ENCODE measurements at places on chromosomes 3 and 15. TPM values are rescaled to one million over a fixed set of nuclear protein-coding genes. Genes with fewer than 3 reads are reported as not detected.

DNA sequence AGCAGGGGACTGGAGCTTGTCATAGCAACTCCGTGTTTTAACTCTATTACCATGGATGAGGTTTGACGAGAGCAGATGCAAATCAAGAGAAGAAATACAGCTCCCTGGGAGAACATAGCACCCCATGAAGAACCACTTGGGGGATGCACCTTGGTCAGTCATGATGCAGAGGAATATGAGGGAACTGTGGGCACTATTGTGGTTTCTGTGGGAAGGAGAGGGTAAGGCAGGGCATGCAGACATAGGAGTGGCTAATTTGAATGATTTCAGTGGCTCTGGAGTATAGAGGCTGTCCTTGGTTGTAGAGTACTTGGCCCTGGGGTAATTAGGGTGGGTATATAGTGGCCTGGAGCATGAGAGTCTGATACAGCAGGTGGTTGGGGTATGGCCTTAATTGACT lies 131.9 kb downstream of the EDEM1 start:
- H3K36me3 ChIP-seq, result no peaks in the 10 kb centered on the region
- no peak overlapping the region for H3K27ac ChIP-seq
- peaks cover 7% of the 10 kb centered on the region for H3K27me3 ChIP-seq
- no peak for DNase-seq
- H3K4me1 ChIP-seq, result no peaks in the 10 kb centered on the region

DNA sequence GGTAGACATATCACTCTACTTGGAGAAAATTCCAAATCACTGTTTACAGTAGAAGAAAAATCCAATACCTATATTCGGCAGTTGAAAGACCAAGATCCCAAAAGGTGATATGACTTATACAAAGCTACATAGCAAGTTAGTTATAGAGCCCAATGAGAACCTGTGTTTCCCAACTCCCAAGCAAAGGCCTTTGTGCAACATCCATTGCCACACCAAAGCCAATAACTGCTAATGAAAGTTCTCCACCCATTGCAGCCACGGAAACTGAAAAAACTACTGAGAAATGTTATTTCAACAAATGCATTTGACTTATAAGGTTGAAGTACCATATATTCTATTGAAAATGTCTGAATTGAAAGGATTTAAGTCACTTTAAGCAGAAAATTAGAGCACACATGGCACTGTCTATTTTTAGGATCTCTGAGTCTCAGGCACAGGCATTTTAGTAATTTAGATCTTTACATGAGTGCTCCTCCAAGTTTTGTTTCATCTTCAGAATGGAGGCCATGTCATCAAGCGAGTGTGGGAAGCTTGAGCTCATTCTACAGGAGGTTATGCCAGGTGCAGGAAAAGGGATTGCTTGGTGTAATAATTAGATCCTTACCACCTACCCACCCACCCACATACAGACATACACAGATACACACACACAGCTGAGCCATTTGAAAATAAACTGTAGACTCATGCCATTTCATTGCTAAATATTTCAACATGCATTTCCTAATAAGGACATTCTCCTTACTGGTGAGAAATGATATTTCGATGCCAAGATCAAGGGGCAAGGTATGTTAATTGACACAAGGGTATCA lies 19.7 kb upstream of the ANO10 start:
- peaks cover 6% of the 10 kb centered on the region for H3K4me1 ChIP-seq
- no peak for DNase-seq
- no peak overlapping the region for H3K4me3 ChIP-seq
- no peak overlapping the region for H3K27ac ChIP-seq
- H3K36me3 ChIP-seq, result no peaks in the 10 kb centered on the region

- no peak overlapping the region for H3K4me3 ChIP-seq
- no peaks in the 10 kb centered on the region for H3K36me3 ChIP-seq
- no peak for DNase-seq
- H3K27ac ChIP-seq, result no peak overlapping the region
- H3K4me1 ChIP-seq, result peaks cover 25% of the 10 kb centered on the region
These were observed 23.4 kb downstream of the BMF start for GRCh38 chr15:40085266-40085665.

- no peaks in the 10 kb centered on the region for H3K36me3 ChIP-seq
- no peak overlapping the region for H3K27ac ChIP-seq
- DNase-seq, result no peak
- H3K4me3 ChIP-seq, result peak overlapping the region; percentile 72
- H3K27me3 ChIP-seq, result no peaks in the 10 kb centered on the region
- peaks cover 8% of the 10 kb centered on the region for H3K4me1 ChIP-seq
These were observed 4.9 kb upstream of the RPN1 start for GRCh38 chr3:128655531-128655930.

DNA sequence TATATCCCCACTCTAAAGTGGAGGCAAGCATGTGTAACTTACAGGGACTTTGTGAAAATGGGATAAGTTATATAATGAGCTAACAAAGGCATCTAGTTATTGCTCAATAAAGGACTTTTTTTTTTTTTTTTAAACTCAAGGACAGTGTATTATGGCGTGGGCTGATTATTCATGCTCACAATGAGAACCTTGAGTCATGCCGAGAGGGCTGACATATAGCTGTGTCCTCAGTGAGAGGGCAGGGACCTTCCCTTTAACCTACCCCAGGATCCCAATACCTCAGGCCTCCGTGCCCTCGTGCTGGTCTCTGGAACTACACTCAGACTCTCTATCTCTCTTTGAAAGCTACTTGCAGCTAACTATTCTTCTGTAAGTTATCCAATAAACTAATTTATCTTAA lies 319.9 kb upstream of the ICE2 start:
- H3K4me3 ChIP-seq, result no peak overlapping the region
- no peak for DNase-seq
- peaks cover 5% of the 10 kb centered on the region for H3K36me3 ChIP-seq
- peaks cover 31% of the 10 kb centered on the region for H3K4me1 ChIP-seq

- H3K27ac ChIP-seq, result no peak overlapping the region
- no peaks in the 10 kb centered on the region for H3K4me1 ChIP-seq
- no peaks in the 10 kb centered on the region for H3K27me3 ChIP-seq
- DNase-seq, result no peak
These were observed 27.9 kb upstream of the STRIT1 start for GRCh38 chr3:155321418-155321817.

DNA sequence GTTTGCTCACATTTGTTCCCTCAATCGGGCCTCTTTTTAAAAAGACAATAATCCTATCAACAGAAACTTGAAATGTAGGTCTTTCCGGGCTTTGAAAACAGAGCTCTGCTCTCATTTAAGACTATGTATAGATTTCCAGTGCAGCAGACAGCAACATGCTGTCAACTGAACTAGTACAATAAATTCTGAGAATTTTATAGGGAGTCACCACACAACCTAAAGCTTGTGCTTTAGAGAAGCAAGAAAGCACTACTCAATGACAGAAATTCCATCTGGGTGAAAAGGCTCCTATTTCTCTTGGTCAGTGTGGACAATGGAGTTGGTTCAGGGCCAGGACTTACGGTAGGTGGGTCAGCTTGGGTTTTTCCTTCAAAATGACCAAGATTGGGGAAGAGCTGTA lies 583.5 kb downstream of the ROBO1 start:
- H3K4me3 ChIP-seq, result no peak overlapping the region
- no peaks in the 10 kb centered on the region for H3K4me1 ChIP-seq
- no peaks in the 10 kb centered on the region for H3K27me3 ChIP-seq
- H3K27ac ChIP-seq, result no peak overlapping the region
- H3K36me3 ChIP-seq, result no peaks in the 10 kb centered on the region

DNA sequence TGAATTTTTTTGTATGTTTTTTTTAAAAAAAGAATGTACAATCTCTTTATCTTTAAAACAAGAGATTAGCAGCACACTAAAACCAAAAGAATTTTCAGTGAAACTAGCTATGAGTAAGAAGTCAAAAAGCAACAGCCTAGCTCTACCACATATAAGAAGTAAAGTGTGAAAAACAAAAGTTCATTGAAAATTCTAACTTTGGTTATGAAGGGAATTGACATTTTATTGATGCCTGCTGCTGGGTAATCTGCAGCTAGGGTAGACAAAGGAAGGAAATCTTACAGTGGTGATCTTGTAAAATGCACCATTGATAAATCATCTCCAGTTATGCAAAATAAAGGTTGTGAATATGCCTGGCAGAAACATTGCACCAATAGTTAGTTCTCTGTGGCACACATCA lies 37.8 kb upstream of the FOXB1 start:
- no peak overlapping the region for H3K27ac ChIP-seq
- no peak overlapping the region for H3K4me3 ChIP-seq
- H3K36me3 ChIP-seq, result peaks cover 9% of the 10 kb centered on the region

DNA sequence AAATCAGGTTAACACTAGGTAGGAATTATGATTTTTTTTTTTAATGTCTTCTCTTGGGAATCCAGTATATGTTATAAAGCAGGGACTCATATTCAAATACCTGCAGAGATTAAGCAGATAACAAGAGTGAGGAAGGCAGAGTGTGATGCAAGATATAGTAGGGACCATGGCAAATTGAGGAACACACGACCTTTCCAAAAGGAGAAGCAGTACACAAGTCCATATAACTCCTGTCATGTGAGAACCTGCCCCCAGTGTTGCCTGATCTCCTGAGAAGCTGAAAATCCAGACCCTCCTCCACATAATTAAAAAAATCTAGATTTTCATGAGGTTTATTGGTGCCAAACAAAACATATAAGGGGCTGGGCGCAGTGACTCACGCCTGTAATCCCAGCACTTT lies 3.6 kb downstream of the RFC4 start:
- H3K4me3 ChIP-seq, result no peak overlapping the region
- no peaks in the 10 kb centered on the region for H3K27me3 ChIP-seq
- no peak overlapping the region for H3K27ac ChIP-seq
- H3K4me1 ChIP-seq, result peaks cover 35% of the 10 kb centered on the region
- DNase-seq, result no peak

GRCh38 chr3:185930393-185931107 lies 7.3 kb downstream of the TRA2B start:
- peaks cover 75% of the 10 kb centered on the region for H3K36me3 ChIP-seq
- DNase-seq, result no peak

GRCh38 chr3:22836131-22836530 lies 367.0 kb upstream of the UBE2E2 start:
- H3K27me3 ChIP-seq, result no peaks in the 10 kb centered on the region
- no peak overlapping the region for H3K4me3 ChIP-seq
- H3K36me3 ChIP-seq, result no peaks in the 10 kb centered on the region
- no peaks in the 10 kb centered on the region for H3K4me1 ChIP-seq
- DNase-seq, result no peak

DNA sequence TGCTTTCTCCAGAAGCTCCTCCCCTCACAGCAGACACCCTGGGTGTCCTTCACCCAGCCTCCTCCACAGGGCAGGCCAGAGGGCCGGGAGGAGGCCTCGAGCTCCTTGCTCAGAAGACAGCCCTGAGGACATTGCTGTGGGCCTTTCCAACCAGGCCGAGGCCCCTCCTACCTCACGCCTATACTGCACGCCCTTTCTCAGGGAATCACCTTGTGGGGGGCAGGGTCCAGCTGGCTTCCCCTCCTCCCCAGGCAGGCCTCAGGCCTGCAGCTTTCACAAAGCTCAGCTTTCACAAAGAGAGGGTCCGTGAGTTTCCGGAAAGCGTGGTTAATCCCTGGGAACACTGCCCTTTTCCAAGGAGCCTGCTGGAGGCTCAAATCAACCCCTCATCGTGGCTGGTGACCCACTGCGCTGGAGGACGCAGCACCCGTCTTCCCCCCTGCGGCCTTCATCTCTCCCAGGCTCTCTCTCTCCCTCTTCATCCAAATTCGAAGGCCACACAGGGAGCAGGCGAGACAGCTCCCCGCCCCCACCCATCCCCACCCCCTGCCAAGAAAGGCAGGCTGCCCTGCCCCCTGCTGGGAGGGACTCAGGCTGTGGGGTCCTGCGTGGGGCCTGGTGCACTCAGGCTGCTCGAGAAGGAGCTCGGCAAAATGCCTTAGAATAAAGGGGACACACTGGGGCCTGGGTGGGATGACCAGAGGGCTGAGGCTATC lies 79.4 kb downstream of the OCA2 start:
- no peak overlapping the region for H3K4me3 ChIP-seq
- H3K36me3 ChIP-seq, result no peaks in the 10 kb centered on the region
- no peaks in the 10 kb centered on the region for H3K27me3 ChIP-seq
- no peaks in the 10 kb centered on the region for H3K4me1 ChIP-seq
- DNase-seq, result no peak
- no peak overlapping the region for H3K27ac ChIP-seq

- H3K4me3 ChIP-seq, result no peak overlapping the region
- peaks cover 12% of the 10 kb centered on the region for H3K4me1 ChIP-seq
- no peaks in the 10 kb centered on the region for H3K27me3 ChIP-seq
- H3K27ac ChIP-seq, result no peak overlapping the region
- H3K36me3 ChIP-seq, result peaks cover 4% of the 10 kb centered on the region
These were observed 78.2 kb downstream of the SNRK start for GRCh38 chr3:43364494-43364893.

DNA sequence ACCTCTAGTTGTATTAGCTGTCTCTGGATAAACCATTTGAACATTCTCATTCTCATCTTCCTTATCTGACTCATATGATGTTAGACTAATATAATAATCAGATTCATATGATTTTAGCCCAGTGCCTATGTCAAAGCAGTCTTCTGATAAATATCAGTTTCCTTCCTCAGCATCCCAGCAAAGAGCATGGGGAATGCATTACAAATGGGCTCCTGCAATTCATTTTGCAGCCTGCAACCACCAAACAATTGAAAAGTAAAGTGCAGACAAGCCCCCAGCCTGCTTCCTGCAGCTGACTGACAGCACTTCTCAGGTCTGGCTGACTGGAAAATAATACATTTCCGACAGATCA lies 78.2 kb upstream of the STAC start:
- H3K4me1 ChIP-seq, result no peaks in the 10 kb centered on the region
- no peak overlapping the region for H3K4me3 ChIP-seq
- H3K27me3 ChIP-seq, result no peaks in the 10 kb centered on the region
- no peak overlapping the region for H3K27ac ChIP-seq
- no peaks in the 10 kb centered on the region for H3K36me3 ChIP-seq

GRCh38 chr3:42747581-42747980 lies 25.5 kb downstream of the CCDC13 start:
- no peaks in the 10 kb centered on the region for H3K36me3 ChIP-seq
- H3K4me1 ChIP-seq, result peaks cover 18% of the 10 kb centered on the region
- H3K4me3 ChIP-seq, result no peak overlapping the region

GRCh38 chr15:67575039-67575502 lies 32.6 kb downstream of the MAP2K5 start:
- H3K27me3 ChIP-seq, result no peaks in the 10 kb centered on the region
- H3K36me3 ChIP-seq, result no peaks in the 10 kb centered on the region
- H3K4me1 ChIP-seq, result peaks cover 3% of the 10 kb centered on the region
- no peak overlapping the region for H3K27ac ChIP-seq
- no peak for DNase-seq
- no peak overlapping the region for H3K4me3 ChIP-seq

Gene OCA2
- not detected for total RNA-seq

Gene COL6A5
- not detected for total RNA-seq

Gene SCG3
- total RNA-seq, result not detected

Gene CEP152
- 11.5 TPM for total RNA-seq

Gene GOLGA8R
- total RNA-seq, result 6.9 TPM

Gene GLDN
- not detected for total RNA-seq

Gene ACAD9
- total RNA-seq, result 57.0 TPM

Gene LRRK1
- 2.7 TPM for total RNA-seq

Gene COL6A6
- not detected for total RNA-seq

Gene CHL1
- total RNA-seq, result 0.33 TPM

Gene MYH15
- 0.47 TPM for total RNA-seq

Gene C3orf22
- not detected for total RNA-seq

Measured in naive thymus-derived CD8-positive, alpha-beta T cell (primary cell).